ENCODE measurements at places on chromosomes 4 and X.
A peak's percentile ranks its signal among the peaks of the same experiment; 100 is the strongest.

- no peak for DNase-seq
These were observed 4.1 kb downstream of the TDO2 start for GRCh38 chr4:155907556-155907955.

GRCh38 chr4:84384801-84385200 lies 114.3 kb downstream of the NKX6-1 start:
- no peak for DNase-seq

GRCh38 chr4:100591161-100591876 lies 73.5 kb upstream of the EMCN start:
- DNase-seq = no peak

GRCh38 chr4:70392057-70392776 lies 5.5 kb upstream of the OPRPN start:
- DNase-seq = no peak

- no peak for DNase-seq
These were observed 100.7 kb downstream of the CRLF2 start for GRCh38 chrX:1111601-1112300.

DNA sequence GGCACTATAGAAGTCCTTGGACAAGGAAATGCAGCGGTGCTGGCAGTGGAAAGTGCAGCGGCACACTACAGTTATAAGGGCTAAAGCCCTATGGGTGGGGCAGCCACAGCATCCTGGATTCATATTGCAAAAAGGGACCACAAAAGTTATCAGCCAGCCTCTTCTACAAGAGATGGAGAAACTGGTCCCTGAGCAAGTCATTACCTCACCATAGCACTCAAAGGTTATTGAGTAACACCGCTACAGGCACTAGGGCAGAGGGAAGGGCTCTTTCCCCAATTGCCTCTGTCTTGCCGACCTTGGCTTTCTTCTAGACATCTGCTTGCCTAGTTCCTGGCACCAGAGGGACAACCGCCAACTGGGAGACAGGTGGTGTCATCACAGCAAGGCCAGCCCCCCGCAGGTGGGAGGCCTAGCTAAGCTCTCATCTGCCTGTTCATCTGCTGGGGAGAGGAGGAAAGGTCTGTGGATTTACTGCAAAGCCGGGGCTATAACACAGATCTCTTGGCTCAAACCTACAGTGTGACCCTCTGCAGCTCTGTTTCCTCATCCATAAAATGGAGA lies 600.0 kb downstream of the BCOR start:
- DNase-seq = peak; percentile 70

DNA sequence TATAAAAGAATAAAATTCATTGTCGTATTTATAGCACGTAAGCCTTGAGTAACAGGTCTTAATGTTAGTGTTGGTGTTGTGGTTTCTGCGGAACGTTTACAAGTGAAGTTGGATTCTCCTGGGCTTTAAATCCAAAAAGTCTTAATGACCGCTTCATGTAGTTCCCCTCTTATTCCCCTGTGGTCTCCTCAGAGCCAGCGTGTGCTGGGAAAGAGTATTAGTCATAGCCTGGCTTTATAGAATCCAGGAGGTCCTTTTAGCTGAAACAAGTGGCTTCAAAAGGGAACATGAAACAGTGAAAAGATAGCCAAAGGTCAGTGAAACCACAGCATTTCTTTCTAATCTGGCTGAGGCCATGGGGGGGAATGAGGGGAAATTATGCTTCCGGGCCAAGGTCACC lies 79.1 kb downstream of the CLCN4 start:
- DNase-seq = no peak

GRCh38 chrX:153371256-153371655 lies 29.9 kb downstream of the PNMA6E start:
- no peak for DNase-seq

- DNase-seq = no peak
These were observed 12.0 kb upstream of the DCHS2 start for GRCh38 chr4:154503598-154503997.

DNA sequence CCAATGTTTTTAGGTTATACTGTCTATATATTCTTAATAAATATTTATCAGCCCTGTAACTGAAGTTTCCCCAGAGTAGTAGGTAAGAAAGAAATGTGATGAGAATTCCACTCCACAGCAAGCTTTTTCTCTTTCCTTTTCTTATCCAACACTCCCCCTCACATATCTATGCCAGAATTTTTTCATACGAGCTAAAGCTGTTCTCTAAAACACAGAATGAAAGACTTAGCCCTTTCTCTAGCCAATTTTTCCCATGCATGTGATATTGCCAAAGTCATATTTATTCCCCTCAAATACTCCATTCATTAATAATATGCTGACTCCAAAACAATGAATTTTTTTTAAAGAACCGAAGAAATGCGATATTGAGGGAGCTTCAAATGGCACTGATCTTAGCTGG lies 32.3 kb downstream of the VEGFC start:
- no peak for DNase-seq

DNA sequence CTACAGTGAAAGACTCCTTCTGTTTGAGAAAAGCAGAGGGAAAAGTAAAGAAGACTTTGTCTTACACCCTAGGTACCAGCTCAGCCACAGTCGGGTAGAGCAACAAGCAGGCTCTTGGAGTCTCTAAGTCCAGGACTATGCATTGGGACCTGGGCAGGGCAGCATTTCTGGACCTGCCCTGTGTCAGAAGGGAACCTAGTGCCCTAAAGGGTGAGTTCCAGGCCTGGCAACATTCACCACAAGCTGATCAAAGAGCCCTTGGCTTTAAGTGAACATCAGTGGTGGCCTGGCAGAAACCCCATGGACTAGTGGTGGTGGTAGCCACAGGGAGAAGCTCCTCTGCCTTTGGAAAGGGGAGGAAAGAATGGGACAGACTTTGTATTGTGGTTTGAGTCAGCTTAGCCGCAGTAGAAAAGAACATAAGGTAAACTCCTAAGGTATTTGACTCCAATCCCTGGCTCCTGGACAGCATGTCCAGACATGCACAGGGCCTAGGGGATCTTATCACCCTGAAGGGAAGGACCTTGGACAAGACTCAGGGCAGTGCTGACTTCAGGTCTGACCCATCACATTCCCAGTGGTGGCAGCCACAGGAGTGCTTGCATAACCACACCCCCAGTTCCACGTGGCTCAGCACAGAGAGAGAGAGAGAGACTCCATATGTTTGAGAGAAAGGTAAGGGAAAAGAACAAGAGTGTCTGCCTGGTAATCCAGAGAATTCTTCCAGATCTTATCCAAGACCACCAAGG lies 32.6 kb downstream of the CCDC158 start:
- no peak for DNase-seq

DNA sequence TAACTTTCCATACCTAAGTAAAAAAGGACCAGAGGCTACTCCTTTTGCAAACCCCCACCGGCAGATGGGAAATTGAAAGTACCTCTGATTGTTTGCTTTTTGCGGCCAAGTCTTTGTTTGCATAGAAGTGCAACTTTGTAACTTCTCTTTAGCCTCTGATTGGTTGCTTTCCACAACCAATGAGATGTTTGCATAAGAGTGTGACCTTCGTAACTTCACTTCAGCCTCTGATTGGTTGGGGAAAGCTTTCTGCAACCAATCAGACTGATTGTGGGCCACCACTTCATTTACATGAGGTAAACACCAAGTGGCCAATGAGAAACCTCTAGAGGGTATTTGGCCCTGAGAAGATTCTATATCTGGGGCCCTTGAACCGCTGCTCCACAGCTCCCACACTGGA lies 48.8 kb upstream of the PGRMC1 start:
- DNase-seq = no peak

- no peak for DNase-seq
These were observed 88.6 kb downstream of the CHRNA9 start for GRCh38 chr4:40423735-40424134.

GRCh38 chrX:12052109-12052508 lies 86.2 kb upstream of the FRMPD4 start:
- DNase-seq = no peak

- no peak for DNase-seq
These were observed 161.6 kb downstream of the SMIM20 start for GRCh38 chr4:26075583-26075982.

GRCh38 chrX:39605183-39605582 lies 492.6 kb downstream of the BCOR start:
- DNase-seq = no peak

DNA sequence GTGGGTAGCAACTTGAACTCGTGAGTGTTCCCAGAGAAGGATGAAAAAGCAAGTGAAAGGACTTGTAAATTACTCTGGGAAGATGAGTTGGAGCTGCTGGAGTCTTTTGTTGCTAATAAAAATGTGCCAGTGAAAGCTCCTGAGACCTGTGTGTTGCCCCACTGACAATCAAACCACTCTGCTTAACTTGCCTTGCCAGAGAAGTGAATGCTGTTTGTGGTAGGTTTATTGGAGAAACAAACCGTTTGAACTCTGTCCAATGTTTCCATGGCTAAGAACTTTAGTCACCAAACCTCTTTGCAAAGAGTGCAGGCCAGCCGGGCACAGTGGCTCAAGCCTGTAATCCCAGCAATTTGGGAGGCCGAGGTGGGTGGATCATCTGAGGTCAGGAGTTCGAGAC lies 586.9 kb downstream of the PCDH7 start:
- no peak for DNase-seq

DNA sequence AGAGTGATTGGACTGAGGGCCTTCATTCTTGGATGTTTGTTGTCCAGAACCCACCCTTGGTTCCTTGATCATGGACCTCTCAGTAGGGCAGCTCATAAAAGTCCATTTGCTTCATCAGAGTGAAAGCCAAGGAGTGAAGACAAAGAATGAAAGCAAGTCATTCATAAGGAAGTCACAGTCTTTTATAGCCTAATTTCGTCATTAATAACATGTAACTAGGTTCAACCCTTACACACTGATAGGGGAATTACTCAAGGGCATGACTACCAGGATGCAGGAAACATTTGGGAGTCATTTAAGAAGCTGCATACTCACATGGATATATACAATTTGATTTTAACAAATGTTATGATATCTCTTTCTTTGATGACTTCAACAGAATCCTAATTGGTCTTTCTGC lies 95.2 kb downstream of the RPA4 start:
- DNase-seq = no peak

GRCh38 chr4:74814052-74814451 lies 19.7 kb upstream of the BTC start:
- no peak for DNase-seq

DNA sequence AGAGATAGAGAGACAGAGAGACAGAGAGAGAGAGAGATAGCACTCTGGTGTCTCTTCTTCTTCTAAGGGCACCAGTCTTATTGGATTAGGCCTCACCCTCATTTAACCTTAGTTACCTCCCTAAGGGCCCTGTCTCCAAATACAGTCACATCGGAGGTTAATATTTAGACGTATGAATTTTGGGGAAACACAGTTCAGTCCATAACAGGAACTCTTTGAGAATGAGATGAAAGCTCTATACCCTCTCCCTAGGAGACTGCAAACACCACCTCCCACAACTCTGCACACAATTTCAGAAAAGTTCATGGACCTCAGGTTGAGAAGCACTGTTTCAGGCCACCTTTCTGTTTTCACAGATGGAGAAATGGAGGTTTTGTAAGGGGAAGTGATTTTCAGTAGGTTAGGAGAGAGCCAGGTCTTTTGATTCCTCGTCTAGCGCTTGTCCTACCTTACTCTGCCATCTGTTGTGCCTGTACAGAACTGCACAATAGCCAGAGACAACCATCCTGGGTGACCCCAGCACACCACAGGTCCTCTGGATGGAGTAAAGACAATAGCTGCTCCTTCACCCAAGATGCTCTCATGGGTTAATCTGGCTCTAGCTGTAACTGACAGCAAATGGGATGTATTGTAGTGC lies 16.9 kb upstream of the LOC101059915 start:
- no peak for DNase-seq

DNA sequence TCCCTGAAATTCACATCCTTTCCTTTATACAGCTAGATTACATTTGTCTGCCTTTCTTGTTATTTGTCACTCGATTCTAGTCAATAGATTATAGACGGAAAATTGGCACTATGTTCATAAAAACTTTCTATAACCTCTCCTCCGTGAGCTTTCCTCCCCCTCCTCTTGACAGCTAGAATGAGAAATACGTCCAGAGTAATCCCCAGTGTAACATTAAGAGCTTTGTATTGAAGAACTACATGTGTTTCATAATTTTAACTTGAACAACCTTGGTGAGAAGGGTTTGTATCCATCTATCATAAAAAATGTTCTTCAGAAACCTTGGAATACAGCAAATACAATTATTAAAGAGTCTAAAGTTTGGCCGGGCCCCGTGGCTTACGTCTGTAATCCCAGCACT lies 1707.4 kb downstream of the PCDH7 start:
- DNase-seq = no peak

DNA sequence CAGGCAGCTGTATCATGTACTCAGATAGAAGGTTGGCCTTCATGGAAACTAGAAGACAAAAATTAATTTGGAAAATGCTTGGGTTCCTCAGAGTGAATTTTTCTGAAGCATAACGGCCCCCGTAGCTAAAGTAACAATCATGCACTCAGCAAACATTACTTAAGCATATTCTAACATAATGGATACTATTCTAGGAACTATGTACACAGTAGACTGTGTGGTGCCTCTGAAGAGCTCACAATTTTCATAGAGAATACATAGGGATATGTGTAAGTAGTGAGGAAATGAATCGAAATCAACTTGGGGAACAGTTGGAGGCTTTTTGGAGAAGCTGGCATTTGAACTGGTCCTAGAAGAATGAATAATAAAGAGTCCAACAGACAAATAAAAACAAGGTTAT lies 1045.0 kb downstream of the GLUD2 start:
- DNase-seq = no peak

DNA sequence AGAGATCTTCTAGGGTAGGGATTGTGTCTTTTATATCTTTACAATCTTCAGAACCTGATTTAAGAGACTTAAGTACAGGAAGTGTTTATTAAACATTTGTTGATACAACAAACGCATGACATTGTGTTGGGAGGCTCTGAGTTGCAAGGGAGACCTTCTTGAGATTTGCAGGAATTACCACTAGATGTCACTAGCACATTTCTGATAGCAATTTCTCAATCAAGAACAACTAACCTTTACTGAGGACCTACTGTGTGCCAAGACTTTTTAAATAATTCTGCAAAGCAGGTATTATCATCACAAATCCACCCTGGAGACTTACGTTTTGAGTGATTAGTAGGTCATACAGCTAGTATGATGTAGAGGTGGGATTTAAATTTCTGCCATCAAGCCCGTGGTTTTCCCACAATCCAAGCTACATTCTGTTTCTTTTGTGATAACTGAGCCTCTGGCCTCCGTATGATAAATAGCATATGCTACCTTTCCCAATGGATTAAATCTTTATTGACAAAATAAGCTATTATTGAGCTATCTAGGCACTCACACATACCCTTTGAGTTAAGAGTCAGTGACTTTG lies 986.0 kb downstream of the CCSER1 start:
- DNase-seq = no peak

GRCh38 chr4:85761803-85762528 lies 287.0 kb downstream of the ARHGAP24 start:
- DNase-seq = no peak
